NCI-H510A treated with DMSO at 0.1 percent for 48 hours (cell line): ENCODE measurements at places on chromosomes 2 and 18.

- no peak for DNase-seq
Observed at GRCh38 chr18:14092625-14093306, 39.5 kb downstream of the ZNF519 start.

GRCh38 chr2:107728586-107728985 is 98.1 kb upstream of the RGPD4 start:
- DNase-seq: no peak

DNA sequence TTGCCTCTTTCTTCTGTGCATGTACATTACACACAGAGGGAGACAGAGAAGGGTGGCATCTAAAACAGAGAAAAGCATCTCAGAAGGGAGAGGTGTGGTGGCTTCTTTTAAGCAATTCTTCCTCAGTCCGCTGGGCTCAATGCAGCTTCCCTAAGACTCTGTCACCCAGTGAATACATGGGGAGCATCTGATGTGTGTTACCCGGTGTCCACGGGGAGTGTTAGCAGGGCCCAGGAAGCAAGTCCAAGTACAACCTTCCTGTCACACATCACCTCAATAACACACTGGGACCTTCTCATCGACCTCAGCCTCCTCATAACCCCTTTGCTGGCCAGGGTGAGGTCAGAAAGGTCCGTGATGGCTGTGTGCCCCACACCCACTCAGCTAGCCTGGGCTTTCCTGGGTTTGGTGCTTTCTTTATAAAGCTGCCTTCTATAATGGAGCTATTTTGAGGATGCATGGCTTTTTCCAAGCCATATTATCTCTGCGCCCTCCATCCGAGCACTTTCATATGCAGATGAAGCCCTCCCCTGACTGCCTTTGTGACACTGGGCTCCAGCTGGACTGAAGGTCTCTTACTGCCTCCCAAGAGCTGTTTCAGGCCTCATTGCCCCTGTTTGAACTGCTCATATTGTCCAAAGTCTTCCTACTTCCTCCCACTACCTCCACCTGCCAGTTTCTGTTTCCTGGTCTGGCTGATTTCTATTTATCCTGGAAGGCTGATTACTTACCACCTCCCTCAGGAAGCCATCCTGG is 21.4 kb downstream of the TNFRSF11A start:
- DNase-seq: no peak

GRCh38 chr2:71827524-71827901 is 320.1 kb downstream of the CYP26B1 start:
- no peak for DNase-seq
